ENCODE measurements at places on chromosomes 2 and 18. TPM values are rescaled to one million over a fixed set of nuclear protein-coding genes. Genes with fewer than 3 reads are reported as not detected.

The PSMD1 gene
- 118 TPM for total RNA-seq

The CCDC178 gene
- not detected for total RNA-seq

The DES gene
- total RNA-seq: 0.06 TPM

The DYNC1I2 gene
- 74.0 TPM for total RNA-seq

The FIGLA gene
- total RNA-seq: not detected

The RALB gene
- 89.7 TPM for total RNA-seq

The ZBTB7C gene
- 0.02 TPM for total RNA-seq

The LPIN1 gene
- total RNA-seq: 12.0 TPM

The ALLC gene
- 0.06 TPM for total RNA-seq

The RNF103 gene
- 44.5 TPM for total RNA-seq

The PCARE gene
- total RNA-seq: not detected

The CD226 gene
- 0.07 TPM for total RNA-seq

The LTBP1 gene
- total RNA-seq: 16.8 TPM

The MLPH gene
- 251 TPM for total RNA-seq

All from A549 treated with CORT108297 at 1 μM for 4 hours (cell line).